Stimulated activated CD8-positive, alpha-beta memory T cell treated with anti-CD3 and anti-CD28 coated beads, Interleukin-4, amount 100 ng/mL, for 4 hours (primary cell): ENCODE measurements at places on chromosomes 4 and X.

DNA sequence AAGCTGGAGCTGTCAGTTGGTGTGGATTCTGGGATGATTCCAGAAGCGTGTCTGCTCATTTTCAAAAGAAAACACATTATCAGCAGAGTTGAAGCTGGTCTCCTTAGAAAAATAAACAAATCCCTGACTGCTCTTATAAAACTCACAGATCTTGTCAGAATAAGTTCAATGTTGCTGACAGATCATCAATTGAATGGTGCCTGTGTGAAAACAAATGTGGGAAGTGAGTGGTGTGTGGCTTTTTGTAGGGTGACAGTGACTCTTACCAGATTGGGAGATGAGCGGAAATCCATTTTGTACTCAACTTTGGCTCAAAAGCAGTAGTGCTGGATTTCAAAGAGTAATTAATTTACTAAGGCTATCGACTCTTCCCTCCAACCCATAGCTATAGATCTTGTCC lies 807.8 kb downstream of the RAPGEF2 start:
- DNase-seq, result no peak

- DNase-seq, result no peak
These were observed 19.9 kb upstream of the TRIM61 start for GRCh38 chr4:164997324-164997723.

DNA sequence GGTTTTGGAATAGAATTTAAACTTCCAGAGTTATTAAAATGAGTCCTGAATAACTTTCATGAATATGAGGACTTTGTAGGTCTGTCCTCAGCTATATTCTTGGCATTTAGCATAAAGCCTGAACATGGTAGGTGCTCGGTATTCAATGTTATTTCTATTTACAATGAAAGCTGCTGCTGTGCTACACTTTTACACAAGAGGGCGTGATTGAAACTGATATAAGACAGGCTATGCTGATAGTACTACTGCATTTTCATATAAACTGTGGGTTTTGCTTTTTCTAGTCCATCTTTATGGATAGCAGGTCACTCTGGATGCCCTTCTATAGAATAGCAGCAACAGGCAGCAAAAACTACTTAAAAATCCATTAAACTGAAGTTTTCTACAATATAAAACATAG lies 12.3 kb upstream of the GNPDA2 start:
- no peak for DNase-seq

DNA sequence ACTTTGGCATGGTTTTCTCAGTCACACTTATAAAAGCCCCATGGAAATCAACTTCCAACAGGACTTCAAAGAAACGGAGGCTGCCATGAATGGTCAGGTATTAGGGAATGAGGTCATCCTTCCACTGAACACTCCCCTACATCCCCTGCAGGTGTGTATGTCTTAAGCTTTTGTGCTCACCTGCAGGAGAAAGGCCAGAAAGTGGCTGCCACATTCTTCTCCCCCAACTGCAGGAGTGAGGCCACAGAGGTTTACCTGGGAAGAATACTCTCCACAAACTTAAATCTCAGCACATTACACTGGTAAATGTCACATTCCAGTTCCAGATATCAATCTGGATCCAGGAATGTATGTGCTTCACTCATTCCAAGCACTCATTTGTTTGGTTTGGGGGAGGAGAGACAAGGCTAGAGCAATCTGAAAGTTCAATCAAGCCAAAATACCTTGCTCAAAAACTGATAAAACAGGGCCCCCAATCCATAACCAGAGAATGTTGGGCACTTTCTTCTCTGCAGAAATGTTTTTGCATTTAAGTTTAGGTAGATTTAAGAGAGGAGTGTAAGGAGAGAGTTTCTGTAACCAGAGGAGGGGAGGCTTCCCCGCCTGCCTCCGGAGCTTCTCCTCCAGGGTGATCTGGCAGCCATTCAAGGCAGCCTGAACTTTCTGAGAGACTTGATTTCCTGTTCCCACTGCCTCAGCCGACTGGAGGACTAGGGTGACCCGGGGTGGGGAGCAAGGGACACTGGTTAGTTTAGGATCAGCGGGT lies 15.4 kb downstream of the FAM9C start:
- no peak for DNase-seq

DNA sequence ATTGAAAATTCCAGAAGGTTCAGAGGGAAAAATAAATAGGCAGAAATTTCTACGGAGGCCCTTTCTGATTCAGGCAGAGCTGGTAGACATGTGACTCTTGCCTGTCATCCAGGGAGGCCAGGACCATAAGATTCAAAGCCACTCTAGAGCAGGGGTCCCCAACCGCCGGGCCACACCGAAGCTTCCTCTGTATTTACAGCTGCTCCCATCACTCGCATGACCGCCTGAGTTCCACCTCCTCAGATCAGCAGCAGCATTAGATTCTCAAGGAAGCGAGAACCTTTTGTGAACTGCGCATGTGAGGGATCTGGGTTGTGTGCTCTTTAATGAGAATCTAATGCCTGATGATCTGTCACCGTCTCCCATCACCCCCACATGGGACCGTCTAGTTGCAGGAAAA lies 72.2 kb downstream of the RWDD4 start:
- no peak for DNase-seq

GRCh38 chrX:40099055-40099958 lies 1.5 kb upstream of the BCOR start:
- DNase-seq, result no peak

GRCh38 chrX:99722094-99722493 lies 688.0 kb downstream of the PCDH19 start:
- DNase-seq, result no peak

DNA sequence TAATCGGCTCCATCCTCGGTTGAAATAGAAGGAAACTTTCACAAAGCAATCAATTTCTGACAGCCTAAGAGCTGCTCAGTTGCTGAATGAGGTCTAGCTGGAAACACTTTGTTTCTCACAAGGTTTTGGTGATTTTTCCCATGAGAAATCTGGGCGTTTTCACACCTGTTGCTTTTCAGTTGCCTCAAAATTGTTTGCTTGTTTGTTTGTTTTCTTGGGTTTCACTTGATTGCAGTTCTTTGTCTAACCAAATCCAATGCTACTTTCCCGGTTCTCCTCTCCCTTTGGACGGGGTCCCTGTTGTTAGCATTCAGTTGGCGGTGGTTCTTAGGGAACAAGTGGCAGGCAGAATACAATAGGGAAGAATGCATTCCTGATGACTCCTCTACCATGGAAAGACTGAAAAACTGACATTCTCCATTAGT lies 135.5 kb downstream of the PALLD start:
- no peak for DNase-seq

GRCh38 chr4:133585323-133585722 lies 436.2 kb downstream of the PCDH10 start:
- no peak for DNase-seq

DNA sequence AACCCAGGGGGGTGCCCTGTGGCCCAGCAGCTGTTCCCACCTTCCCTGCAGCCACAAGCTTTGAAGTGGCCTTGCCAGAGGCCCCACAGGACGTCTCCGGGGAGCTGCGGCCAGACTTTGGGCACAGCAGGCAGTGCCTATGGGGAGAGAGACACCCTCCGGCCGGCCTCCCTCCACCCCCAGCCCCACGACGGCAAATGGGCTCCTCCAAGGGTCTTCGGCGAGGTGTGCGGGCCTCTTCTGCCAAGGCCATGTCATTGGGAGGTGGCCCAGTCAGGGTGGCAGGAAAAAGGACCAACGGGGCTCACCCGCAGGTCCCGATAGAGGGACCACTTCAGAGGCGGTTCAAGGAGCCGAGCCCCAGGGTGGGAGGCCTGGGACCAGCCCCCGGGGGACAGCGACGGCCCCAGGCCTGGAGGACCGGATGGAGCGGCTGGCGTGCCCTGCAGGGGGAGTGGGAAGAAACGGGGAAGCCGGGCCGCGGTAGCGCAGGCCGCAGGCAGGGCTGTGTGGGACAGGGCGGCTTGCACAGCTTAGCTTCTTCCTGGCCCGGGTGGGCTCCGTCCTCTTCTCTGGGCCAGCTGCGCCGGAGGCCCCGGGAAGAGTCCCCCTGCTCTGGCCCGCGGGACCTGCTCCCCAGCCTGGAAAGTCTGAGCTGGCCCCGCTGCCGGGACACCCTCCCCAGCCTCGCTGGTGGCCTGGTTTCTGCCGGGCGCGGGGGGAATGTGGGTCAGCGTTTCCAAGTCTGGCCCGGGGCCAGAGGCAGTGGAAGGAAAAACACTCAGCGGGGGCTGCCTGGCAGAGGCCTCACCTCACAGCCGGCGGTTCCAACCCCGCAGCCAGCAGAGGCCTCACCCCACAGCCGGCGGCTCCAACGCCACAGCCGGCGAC lies 21.9 kb upstream of the SPON2 start:
- DNase-seq, result no peak

DNA sequence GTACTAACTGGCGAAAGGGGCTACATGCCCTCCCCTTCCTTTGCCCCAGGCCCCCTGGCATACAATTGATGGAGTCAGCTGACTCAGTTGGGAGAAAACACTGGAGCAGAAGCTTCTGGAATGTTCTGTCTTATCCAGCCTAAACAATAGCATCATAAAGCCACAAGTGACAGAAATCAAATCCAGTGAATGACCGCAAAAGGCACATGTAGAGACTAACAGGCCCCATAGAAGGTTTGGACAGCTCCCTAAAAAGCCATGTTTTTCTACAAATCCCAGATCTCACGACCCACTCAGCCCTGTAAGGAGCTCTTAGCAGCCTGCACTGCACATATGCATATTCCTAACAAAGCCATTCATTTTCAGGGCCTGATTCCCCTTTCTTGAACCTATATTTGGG lies 25.1 kb downstream of the SCARB2 start:
- no peak for DNase-seq

GRCh38 chr4:32597354-32597753 lies 1877.2 kb downstream of the PCDH7 start:
- DNase-seq, result no peak

DNA sequence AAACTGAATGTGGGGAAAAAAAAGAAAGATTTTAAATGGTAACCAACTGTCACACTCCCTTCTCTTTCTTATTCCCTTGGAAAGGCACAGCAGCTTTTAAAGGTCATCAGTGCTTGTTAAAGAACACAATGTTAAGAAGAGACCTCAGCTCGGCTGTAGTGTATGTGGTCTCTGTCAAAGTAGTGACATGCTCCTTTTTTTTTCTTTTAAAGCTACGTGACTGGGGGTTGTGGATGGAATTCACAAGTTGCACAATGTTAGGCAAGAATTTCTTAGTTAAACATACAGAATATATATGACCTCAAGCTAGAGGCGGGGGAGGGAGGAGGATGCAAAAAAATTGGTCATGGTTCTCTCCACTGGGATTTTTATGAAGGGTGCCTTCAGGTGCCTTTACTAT lies 45.6 kb downstream of the OCRL start:
- DNase-seq, result no peak

DNA sequence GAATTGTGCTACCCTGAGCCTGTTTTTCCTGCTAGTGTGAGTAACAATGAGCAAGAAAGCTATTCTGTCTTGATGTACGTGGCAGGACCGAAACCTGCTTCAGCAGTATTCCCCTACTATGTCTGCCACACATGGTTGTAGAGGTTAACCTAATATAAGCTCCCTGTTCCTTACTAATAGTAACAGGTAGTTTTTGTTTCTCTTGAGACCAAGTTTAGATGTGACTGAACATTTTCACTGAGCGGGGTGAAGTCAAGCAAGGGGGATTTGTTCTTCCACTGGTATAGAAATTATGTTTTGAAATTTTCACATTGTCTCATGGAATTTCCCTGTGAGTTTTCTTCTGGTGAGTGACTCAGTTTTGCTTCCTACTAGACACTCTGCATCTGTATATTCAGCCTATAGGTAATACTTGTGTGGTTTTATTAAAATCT lies 37.3 kb downstream of the RRAGB start:
- DNase-seq, result no peak

GRCh38 chr4:125346616-125347015 lies 31.9 kb downstream of the FAT4 start:
- no peak for DNase-seq

DNA sequence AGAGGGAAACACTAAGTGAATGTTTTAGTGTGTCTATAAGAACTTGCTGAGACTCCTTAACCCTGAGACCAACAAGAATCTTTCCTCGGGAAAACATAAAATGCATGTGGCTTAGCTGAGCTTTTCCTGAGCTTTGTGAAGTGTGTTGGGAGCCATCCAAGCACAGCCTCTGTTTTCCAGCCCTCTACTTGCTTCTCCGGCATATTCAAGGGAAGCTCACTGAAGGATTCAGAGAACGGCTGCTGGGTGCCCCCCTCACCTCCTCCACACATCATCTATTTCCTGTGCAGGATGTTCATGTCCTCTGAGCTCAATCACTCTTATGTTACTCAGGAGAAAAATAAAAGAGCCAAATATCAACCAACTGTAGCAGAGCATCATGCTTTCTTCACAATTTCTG lies 492.1 kb downstream of the IL15 start:
- DNase-seq, result no peak

GRCh38 chr4:88320780-88321373 lies 36.5 kb upstream of the PPM1K start:
- no peak for DNase-seq

DNA sequence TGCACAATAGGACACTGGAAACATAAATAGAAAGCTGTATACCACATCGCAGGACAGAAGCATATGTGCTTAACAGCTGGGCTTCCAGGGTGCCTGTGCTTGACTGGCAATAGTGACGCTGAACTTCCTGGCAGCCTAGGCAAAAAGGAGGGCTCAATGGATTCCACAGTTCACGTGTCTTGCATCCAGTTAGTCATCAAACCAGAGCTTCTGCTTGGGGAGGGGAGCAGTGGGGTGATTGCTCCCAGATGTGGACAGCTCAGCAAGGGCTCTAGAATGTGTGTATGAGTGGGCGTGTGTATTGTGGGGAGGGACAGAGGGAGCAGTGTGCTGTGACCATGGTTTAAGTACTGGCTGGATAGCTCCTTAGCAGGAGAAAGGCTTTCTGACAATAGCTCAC lies 2.3 kb downstream of the PRRG3 start:
- DNase-seq, result no peak

DNA sequence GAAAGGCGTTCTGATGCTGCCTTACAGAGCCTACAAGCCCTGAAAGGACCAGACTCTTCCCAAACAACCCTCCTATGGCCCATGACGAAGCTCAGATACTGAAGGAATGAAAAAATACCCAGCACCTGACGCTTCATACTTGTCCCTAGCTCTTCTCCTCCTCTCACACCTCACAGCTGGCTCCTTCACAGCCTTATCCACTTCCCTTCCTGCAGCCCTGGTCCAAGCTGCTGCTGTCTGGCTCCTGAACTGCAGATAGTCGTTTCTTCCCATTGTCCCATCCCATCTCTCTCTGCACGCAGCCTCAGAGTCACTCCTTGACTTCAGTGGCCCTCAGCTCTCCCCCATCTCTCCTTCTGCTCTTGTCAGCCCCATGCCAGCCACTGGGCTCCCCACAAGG lies 56.6 kb downstream of the FAM193A start:
- no peak for DNase-seq

DNA sequence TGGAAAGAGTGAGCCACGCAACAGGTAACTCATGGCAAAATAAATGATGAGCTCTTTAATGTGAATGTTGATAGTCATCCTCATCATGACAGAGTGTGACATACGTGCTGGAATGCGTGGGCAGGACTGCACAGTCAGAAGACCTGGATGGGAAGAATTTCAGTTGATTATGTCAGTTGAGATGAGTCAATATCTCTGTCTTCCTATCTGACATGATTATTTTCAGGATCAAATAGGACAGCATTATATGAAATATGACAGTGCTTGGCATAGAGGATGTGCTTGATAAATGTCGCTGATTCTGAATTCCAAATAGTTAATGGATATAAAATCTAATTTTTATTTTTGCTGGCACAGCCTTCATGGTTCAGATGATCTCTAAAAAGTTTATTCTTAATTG lies 95.1 kb downstream of the IL15 start:
- no peak for DNase-seq

GRCh38 chr4:173752610-173753230 lies 222.7 kb upstream of the HAND2 start:
- no peak for DNase-seq

GRCh38 chr4:52408032-52408431 lies 251.1 kb downstream of the USP46 start:
- no peak for DNase-seq
